AML-193 (cell line): ENCODE measurements at places on chromosomes 11 and 22.

GRCh38 chr11:102225689-102226568, 91.4 kb upstream of the BIRC3 start:
- no peak for DNase-seq

GRCh38 chr11:127943763-127944162, 643.6 kb downstream of the ETS1 start:
- no peak for DNase-seq

DNA sequence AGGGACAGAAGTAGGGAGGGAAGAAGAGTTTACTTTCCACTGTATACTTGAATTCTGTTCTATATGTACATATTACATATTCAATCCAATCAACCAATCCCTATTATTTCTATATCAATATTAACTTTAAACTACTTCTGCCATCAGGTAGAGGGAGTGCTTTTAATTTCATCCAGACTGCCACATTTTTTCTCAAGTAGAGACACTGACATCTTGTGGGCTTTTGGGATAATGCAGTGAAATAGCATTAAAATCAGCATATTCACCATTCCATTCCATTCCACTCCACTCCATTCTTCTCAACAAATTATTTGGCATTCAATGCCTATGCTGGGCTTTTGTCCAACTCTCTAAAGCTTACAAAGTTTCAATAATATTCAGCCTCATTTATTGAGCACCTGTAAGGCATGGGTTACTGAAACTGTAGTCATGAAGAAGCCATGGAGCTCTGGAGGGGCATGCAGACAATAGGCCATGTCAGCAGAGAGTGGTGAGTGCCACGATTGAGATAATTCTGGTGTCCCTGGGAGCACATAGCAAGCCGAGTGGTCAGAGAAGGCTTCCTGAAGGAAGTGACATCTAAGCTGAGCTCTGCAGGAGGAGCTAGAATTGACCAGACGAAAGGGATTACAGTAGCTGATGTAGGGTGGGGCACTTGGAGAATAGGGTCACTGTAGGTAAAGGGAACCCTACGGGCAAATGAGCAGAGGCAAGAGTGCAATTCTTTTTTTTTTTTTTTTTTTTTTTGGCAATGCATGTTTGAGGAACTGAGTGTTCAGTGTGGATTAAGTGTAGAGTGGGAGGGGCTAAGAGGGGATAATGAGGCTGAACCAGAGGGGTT, 12.8 kb upstream of the CLPB start:
- DNase-seq = peak; percentile 82

- no peak for DNase-seq
Measured at GRCh38 chr11:128678024-128678423, 15.8 kb upstream of the FLI1 start.

DNA sequence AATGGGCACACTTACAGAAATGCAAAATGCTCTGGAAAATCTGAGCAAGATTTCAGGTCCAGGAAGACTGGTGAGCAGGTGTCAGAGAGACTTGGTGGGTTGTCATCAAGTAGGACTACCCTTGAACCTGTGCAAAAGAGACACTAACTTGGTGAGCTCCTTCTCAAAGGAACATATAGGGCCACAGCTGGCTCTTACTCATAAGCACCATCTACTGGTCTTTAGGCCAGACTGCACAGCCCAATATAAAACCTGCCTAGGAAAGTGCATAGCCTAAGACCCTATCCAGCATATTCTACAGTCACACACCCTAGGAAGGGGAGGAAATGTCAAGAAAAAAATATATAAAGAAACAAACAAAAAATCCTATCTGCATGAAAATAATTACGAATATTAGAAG, 18.2 kb upstream of the OR10W1 start:
- DNase-seq = peak; percentile 19

GRCh38 chr11:11496879-11497278, 124.9 kb downstream of the GALNT18 start:
- no peak for DNase-seq

DNA sequence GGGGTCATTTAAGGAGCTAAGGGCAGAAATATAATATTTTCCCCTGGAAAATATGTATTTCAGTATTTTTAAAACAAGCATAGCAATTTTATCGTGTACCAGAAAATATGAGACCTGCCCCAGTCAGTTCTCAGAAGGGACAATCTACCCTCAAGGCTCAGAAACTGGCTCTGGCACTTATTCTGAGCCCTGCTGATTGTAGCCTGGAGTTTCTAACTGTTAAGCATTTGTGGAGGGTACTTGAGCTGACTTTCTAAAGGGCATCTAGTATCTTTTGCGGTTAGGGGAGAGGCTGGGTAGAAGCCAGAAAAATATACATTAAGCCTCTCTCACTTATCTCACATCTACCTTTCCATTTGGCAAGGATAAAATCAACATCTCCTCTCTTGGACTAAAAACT, 71.3 kb upstream of the FSHB start:
- DNase-seq = no peak

DNA sequence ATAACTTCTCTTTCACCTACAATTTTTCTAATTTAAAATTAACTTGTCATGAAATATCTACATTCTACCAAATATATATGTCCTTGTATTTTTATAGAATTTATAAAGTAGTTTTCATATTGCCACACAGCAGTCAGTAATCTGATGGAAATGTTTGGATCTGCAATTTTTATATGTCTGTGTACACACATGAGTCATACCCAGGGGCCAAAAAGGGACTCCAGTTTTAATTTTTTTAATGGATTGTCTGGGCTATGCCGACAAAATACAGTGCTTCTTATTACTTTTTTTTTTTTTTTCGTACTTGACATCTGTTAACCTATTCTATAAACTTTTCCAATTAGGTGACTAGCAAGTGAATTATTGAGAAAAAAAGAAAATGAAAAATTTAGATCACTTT, 6.3 kb downstream of the GUCY1A2 start:
- DNase-seq = no peak

GRCh38 chr22:48397531-48398180, 1430.0 kb downstream of the BRD1 start:
- DNase-seq = no peak

GRCh38 chr11:30015725-30016412, 961 bp downstream of the KCNA4 start:
- DNase-seq = no peak

- no peak for DNase-seq
Measured at GRCh38 chr11:17479284-17480214, 2.9 kb upstream of the ABCC8 start.

DNA sequence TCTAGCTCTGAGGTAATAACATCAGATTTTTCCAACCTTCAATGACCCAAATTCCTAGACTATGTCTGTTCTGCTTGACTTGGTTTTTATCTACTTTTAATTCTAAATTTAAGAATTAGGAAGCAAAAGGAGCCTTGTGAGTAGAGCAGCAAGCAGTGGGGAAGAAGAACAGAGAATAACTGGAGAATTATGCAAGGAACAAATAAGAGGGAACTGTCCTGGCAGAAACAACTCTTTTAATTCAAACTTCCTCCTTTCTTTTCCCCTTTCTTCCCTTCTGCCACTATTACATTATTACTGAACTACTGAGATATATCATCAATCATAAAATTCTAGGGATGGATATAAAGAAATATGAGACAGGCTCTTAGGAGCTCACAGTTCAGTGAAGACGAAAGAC, 276.1 kb downstream of the SBF2 start:
- DNase-seq = peak; percentile 52

GRCh38 chr11:497565-498296, 9.3 kb downstream of the RNH1 start:
- no peak for DNase-seq

GRCh38 chr22:48715511-48715910, 1112.2 kb downstream of the BRD1 start:
- no peak for DNase-seq
